ENCODE measurements at places on chromosomes 11 and 22.

DNA sequence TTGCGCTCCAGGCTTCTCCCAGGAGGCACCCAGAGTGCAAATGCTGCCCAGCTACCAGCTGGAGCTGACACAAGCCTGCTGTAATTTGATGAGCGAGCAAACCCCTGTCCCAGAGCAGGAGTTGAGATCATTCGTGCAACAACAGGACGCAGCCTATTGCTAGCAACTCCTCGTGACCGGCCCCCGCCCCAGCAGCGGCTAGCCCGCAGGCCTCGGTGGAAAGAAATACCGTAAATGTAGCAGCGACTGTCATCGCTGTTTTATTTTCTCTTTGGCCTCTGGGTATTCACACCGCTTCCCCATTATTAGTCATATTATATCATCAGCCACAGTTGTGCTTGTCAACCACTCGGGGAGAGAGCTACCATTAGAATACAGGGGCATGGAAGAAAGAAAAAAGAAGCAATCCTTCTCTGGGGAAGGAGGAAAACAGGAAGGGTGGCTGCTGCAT is 59.2 kb upstream of the ATXN10 start:
- no peak for DNase-seq

DNA sequence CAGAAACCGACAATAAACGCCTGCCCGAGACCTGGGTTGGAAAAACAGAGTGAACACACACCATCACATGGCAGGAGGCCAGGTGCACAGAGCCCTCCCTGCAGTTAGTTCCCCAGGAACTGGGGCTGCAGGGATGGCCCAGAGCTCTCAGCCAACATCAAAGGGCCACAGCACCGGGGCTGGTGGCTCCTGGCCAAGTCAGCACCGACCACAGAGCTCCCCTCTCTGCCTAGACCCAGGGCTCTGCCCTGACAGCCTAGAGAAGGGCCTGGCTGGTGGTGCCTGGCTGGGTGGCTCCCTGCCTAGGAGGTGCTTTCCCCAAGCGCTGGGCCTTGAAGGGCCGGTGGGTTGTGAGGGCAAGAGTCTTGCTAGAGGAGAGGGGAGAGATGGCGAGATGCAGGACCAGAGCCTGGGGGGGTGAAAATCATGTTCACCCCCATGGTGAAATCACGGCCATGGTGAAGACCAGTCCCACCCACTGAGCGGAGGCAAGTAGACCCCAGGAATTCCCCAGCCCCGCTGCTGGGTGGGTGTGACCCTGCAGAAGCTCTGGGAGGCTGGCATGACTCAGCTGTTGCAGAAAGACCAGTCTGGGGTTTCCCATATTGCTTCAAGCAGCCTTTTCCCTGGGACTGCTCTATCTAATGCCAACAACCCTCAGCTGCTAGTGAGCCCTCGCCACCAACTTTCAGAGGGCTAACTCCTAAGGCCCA is 7.2 kb upstream of the BID start:
- DNase-seq = no peak

- DNase-seq = no peak
Observed at GRCh38 chr22:40433416-40434090, 63.2 kb downstream of the SGSM3 start.

DNA sequence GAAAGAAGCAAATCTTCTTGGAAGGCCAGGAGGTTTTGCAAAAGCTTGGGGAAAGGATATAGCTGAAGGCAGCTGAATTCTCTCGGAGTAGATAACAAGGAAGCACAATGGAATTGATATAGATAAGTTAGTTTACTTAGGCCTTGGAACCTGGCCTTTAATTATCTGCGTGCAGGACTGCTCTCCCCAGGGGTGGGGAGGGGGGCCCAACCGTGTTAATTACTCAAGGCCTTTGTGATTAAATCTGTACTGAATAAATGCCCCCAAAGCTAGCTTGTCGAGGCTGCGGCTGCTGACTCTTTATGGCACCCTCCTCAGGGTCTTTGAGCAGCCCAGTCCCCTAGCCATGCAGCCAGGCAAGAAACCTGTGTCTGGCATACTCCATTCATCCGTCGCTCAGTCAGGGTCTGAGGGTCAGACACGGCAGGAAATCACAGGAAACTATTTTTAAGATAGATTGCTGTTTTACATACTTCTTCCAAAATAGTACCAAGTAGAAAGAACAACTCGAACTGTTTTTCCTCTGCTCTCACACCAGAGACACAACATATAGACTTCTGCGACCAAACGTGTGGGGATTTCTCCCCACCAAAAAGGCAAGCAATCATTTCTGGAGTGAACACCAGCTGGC is 36.5 kb downstream of the MS4A2 start:
- no peak for DNase-seq

- no peak for DNase-seq
Observed at GRCh38 chr22:39681038-39681861, 110.7 kb downstream of the CACNA1I start.
